ENCODE measurements at places on chromosomes 11 and 22.

GRCh38 chr11:84243629-84244263 lies 957.6 kb upstream of the CCDC90B start:
- no peak for DNase-seq

DNA sequence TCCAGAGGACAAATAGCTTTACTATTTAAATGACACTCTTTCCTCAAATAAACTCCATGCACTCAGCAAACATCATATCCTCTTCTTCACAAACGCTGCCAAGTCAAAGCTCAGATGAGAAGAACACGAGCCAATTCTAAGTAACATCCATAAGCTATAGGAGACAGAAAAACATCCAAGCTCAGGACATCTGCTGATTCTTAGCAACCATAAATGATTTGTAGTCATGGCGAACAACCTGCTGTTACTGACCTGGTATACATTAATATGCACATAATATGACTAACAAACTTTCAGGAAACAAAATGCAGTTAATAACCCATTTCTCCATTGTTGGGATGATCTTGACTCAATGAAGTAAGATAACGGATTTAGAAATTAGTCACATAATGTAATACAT lies 6.7 kb downstream of the GALNT18 start:
- DNase-seq: no peak

- no peak for DNase-seq
These were observed 327.4 kb downstream of the CTTN start for GRCh38 chr11:70725739-70726138.

DNA sequence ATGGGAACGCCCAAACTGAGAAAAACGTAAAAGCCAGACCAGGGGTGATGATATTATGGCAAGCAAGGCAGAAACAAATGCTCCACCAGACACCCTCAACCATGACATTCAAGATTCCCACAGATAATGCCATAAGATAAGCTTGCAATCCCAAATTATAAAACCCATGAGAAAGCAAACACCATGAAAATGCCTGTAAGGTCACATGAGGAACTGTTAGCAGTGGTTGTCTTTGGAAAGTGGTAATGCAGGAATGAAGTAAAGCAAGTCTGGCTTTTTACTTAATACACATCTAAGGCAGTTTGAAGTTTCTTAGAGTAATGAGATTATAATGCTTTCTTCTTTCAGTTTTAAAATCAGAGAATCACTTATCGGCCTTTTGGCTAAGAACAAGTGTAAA lies 111.0 kb downstream of the MN1 start:
- no peak for DNase-seq

GRCh38 chr11:113377681-113378412 lies 9.7 kb upstream of the ANKK1 start:
- no peak for DNase-seq

DNA sequence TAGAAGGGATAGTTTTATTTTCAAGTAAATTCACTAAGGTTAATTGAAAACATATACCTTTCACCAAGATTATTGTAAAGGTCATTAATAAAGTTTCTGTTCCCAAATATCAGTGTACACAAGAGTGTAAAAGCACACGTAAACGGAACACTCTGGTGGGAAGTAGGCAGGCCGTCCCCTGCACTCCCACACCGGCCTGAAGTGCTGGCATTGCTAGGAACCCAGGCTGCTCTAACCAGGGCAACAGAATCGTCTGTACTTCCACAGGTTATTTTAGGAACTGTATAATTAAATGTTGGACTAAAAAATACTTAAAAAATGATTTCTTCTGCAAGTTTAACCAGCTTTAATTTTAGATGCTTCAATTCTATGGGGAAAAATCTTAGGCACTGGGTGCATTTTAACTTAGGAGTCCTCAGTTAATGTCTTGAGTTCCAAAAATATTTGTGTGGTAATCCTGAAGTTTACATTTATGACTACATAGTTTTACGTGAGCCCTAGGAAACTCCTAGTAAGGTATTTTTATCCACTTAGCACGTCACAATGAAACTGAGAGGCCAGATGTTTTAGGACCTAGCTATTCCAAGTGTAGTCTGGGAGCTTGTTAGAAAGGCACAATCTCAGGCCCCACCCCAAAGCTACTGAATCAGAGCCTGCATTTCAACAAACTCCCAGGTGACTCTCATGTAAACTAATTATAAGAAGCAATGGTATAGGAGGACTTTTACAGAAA lies 31.2 kb downstream of the KMT5B start:
- no peak for DNase-seq

DNA sequence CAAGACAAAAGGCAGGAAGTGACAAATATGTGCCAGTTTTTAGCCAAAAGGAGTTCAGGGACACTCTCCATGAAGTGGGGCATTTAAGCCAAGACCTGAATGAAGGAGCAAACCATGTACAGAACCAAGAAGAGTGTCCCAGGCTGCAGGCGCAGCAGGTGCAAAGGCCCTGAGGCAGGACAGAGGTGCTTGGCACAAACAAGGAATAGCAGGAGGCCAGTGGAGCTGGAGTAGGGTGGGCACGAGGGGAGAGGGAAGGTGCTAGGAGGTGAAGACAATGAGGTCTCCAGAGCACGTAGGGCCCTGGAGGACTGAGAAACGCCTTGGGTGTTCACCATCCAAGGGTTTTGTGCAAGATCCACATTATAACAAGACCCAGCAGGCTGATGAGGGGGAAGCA lies 474.1 kb downstream of the MN1 start:
- no peak for DNase-seq
